Mucosa of gallbladder (tissue), 1 donor: ENCODE measurements at places on chromosomes 7 and 10. TPM values are rescaled to one million over a fixed set of nuclear protein-coding genes. Genes with fewer than 3 reads are reported as not detected.

DNA sequence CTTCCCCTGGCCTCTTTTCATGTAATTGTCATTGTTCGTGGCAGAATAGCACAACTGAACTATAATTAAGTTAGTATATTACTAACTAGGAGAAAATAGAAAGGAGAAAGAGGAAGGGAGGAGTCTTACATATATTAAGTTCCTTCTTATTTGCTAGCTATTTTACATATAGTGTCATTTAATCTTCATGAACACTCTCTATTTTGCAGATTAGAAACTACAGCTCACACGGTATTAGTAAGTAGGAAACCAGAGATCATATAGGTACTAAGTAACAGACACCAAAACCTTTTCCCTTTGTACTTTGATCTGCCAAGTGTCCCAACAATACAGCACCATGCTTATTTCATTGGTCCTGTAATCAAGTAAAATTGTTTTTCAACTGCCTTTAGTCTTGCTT lies 202.4 kb upstream of the HPS1 start:
- DNase-seq: no peak

The SPDYE2 gene
- total RNA-seq: not detected

The GIMAP1 gene
- total RNA-seq: 5.1 TPM

The ADK gene
- total RNA-seq: 13.0 TPM

The ERVW-1 gene
- total RNA-seq: not detected

DNA sequence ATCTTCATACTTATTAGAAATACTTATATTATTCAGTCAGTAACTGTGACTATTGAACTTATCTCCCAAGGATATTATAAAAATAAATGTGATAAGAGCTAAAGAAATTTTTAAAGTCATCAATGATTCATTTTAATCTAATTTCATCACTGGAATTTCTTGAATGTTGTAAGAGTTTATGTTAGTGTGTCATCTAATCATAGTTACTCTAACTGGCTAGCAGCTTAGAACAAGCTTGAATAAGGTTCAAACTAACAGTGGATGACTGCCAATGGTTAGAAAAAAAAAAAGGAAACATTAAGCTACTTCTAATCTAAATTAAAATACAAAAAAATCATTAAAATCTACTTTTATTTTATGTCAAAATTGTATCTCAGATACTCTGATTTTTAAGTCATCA lies 1066.3 kb downstream of the CNTNAP2 start:
- DNase-seq: no peak

The INHBA gene
- 17.9 TPM for total RNA-seq

The FOXI2 gene
- total RNA-seq: 0.23 TPM

GRCh38 chr10:76301950-76302349 lies 870.5 kb downstream of the LRMDA start:
- no peak for DNase-seq

The AKR1C4 gene
- 9.1 TPM for total RNA-seq

The TYW1B gene
- total RNA-seq: 11.0 TPM

The OPN1SW gene
- not detected for total RNA-seq

DNA sequence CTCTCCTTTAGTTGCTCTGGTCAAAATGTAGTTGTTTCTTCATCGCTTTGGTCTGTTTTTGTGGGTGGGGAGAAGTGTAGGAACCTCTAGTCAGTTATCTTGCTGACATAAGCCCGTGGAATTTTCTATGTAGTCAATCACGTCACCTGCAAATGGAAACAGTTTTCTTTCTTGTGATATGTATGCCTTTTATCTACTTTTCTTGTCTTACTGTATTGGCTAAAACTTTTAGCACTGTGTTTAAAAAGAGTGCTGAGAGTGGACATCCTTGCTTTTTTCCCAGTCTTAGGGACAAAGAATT lies 42.3 kb downstream of the AKR1E2 start:
- DNase-seq: no peak

DNA sequence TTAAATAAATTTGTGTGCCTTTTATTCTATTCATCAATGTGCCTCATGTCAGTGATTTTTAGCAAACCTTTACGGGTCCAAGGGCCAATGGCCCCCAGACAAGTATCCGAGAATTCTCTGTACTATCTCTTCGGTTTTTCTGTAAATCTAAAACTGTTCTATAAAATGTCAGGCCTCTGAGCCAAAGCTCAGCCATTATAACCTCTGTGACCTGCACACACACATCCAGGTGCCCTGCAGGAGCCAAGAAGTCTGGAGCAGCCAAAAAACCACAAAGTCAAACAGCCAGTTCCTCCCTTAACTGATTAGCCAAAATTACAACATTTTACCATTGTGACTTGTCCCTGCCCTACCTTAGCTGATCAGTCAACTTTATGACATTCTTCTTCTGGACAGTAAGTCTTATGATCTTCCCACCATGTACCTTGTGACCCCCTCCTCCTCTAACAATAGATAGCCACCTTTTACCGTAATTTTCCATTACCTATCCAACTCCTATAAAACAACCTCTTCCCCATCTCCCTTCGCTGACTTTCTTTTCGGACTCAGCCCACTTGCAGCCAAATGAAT lies 363.8 kb downstream of the SEMA3D start:
- no peak for DNase-seq

The GIMAP6 gene
- 20.5 TPM for total RNA-seq

DNA sequence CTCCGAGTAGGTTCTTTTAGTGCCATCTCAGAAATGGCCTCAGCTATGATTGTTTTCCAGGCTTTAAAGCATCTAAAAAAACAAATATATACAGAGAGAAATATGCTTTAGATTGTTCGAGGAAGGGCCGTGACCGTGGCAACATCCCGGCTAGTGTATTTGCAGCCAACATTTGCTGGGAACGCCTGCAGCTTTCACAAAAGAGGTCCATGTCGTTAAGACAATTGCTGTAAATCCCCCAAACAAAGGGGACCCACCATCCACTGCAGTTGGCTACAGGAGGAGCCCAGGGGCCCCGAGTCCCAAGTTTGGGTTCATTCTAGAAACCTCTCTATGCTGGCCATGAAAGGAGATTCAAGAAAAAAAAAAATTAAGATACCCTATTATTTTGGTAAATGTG lies 152.8 kb upstream of the TCF7L2 start:
- no peak for DNase-seq

- peak; percentile 81 for DNase-seq
Observed at GRCh38 chr10:32139223-32140073, 83.2 kb upstream of the KIF5B start.

- DNase-seq: no peak
Observed at GRCh38 chr10:59575269-59575668, 134.4 kb downstream of the SLC16A9 start.

The PALD1 gene
- 15.5 TPM for total RNA-seq

- DNase-seq: peak; percentile 59
Observed at GRCh38 chr10:103554488-103555324, 61.2 kb downstream of the NEURL1 start.

DNA sequence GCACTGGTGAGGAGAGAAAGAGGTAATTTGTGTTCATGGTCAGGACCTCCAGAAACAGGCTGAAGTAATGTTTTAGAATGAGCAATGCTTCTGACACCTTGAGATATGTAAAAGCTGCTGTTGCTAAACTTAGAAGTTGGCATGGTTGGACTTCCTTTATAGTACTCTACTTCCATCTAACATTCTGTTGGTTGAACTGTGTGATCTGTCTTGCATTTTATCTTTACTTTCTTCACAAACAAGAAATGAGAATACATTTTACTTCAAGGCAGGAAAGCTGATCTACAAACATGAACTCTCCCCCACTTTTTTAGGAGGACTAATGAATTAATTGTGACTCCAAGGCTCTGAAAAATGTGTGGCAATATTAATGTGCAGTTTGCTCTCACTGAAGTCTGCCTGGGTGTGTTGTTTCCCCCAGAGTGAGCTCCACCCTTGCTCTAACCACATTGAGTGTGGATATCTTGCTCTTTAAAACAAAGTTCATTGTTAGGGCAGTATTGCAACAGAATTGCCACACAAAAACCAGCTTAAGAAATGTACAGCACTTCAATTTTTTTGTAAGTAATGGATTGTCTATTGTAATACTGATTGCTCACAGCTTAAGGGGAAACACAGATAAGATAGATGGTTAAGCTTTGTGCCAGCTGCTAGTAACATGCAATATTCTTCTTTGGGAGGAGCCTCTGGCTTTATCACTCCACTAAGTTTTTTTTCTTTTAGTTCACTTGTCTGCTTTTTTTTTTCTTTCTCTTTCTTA lies 69.0 kb downstream of the ADD3 start:
- peak; percentile 47 for DNase-seq

DNA sequence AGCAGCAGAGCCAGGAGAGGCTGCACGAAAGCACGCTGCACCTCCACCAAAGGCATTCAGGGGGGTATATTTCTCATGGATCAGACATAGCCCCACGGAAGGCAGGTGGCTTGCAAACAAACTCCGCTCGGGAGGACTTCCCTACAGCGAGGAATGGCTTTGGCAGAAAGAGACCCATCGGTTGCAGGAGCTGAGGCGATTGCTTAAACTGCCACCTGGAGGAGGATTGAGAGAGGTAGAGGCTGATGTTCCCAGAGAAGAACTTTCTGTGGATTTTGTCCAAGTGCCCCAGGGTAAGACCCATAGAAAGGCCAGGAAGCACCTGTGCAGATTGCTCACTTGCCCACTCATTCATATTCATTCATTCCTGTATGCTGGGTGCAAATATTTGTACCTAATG lies 89.1 kb downstream of the NEUROD6 start:
- DNase-seq: no peak

- peak; percentile 66 for DNase-seq
Observed at GRCh38 chr7:30445770-30446169, 32.8 kb downstream of the NOD1 start.

- no peak for DNase-seq
Observed at GRCh38 chr10:48503293-48503911, 101.5 kb downstream of the ARHGAP22 start.

DNA sequence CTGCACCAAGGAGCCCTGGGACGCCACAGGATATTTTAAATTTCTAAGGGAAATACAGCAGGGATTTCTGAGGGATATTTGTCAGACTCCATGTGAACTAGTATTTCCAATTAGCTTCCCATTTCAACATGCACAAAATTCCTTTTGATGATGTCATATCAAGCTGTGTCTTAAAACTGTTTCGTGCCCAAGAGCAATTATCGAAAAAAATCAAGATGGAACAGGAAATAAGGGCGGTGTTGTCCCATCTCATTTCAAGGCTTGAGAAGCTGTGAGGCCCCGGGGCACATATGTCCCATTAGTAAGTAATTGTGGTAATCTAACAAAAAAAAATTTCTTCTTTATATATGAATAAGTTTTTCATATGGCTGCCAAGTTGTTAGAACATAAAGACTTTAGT lies 47.4 kb downstream of the PPP1R17 start:
- no peak for DNase-seq

The SLC26A3 gene
- 856 TPM for total RNA-seq

The PGAM2 gene
- 12.9 TPM for total RNA-seq

- DNase-seq: no peak
Observed at GRCh38 chr10:124725791-124726190, 18.4 kb downstream of the FAM53B start.
